Keratinocyte (primary cell): ENCODE measurements at places on chromosomes 16 and 17.

GRCh38 chr16:3959148-3959547, 78.6 kb upstream of the CREBBP start:
- DNase-seq, result no peak

DNA sequence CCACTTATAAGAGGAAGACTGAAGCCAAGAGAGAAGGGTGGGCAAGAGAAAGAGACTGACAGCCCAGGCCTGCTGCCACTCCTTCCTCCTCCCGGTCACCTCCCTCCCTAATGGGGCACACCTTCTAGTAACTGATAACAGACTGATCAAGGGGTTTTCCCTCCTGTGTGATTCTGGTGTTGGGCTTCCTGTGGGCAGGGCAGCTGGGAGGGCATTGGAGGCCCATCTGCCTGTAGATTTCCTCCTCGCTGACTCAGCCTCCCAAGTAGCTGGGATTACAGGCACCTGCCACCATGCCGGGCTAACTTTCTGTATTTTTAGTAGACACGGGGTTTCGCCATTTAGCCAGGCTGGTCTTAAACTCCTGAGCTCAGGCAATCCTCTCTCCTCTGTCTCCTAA, 16.2 kb downstream of the CA4 start:
- no peak for DNase-seq

GRCh38 chr17:17750881-17751280, 69.6 kb downstream of the RAI1 start:
- DNase-seq, result no peak

DNA sequence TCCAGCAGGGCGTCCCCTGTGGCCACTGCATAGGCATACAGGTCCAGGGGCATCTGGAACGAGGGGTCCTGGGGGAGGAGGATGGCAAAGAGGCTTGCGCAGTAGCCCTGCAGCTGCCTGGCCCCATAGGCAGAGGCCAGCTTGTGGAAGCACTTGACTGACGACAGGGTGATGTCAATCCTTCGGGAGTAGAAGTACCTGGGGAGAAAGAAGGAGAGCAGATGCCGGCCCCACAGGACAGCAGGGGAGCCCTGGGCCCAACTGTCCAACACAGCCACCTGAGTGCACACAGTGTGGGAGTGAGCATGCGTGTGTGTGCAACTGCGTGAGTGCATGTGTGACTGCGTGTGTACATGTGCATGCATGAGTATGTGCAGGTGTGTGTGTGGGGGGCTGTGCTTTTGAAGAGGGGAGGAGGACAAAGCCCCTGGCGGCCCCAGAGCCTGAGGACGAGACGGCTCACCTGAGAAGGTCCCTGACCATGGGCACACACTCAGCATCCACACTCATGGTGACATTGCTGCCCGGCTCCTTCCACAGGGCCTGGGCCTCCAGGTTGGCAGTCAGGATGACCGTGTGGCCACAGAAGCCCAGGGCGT, 7.1 kb downstream of the LGALS3BP start:
- DNase-seq, result no peak

- peak; percentile 97 for DNase-seq
Measured at GRCh38 chr16:30927789-30928378, 4.5 kb downstream of the FBXL19 start.

GRCh38 chr17:14499976-14500375, 199.1 kb downstream of the HS3ST3B1 start:
- DNase-seq, result no peak

GRCh38 chr17:3968886-3969524, 4.8 kb upstream of the ATP2A3 start:
- DNase-seq, result no peak
